Psoas muscle (tissue), 8 donors: ENCODE measurements at places on chromosomes 6 and 20. TPM values are rescaled to one million over a fixed set of nuclear protein-coding genes. Genes with fewer than 3 reads are reported as not detected.

GRCh38 chr6:121492536-121492935 lies 57.1 kb downstream of the GJA1 start:
- DNase-seq, result no peak

DNA sequence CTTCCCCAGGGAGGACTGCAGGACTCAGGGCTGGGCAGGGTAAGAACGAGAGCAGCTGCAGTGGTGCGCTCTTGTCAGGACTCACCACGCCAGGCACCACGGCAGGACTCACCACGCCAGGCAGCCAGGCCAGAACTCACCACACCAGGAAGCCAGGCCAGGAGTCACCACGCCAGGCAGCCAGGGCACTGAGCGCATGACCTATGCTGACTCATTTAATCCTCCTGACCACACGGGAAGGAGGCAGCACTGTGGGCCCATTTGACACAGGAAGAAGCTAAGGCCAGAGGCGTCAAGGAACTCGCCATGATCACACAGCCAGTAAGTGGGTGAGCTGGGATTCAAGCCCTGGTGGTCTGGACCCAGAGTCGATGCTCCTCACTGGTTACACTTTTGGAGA lies 189.3 kb downstream of the PREX1 start:
- no peak for DNase-seq

GRCh38 chr6:126103993-126104392 lies 117.7 kb downstream of the TRMT11 start:
- DNase-seq, result no peak

DNA sequence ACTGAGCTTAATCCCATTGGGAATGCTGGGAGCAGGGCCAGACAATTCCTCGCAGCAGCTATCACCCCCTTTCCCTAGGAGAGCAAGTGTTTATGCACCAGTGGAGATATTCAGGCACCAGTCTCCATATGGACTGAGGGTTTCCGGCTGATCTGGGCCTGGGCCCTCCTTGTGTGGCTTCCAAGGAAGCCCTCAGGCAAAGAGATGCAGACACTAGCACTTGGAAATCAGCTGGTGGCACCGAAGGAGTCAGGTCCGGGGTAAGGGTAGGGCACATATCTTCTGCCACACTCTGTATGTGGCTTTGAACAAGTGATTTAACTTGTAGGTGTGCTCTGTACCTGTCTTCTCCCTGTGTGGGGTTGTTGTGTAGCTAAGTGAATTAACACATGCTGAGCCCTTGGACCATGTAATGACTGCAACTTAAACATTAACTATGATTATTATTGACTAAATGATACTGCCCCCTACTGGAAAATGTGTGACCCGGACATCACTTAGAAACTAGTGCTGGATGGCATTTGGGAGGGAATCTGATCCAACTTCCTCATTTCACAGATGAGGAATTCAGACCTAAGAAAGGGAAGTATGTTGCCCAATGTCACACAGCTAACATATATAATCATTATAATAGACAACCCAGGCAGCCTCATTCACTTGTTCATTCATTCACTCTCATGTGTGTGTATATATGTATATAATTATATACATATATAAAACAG lies 19.3 kb upstream of the WFDC2 start:
- DNase-seq, result no peak

Gene IMPG1
- not detected for total RNA-seq

Gene VSTM2L
- total RNA-seq, result 0.49 TPM

- no peak for DNase-seq
Observed at GRCh38 chr6:130675072-130675471, 152.1 kb upstream of the SMLR1 start.

DNA sequence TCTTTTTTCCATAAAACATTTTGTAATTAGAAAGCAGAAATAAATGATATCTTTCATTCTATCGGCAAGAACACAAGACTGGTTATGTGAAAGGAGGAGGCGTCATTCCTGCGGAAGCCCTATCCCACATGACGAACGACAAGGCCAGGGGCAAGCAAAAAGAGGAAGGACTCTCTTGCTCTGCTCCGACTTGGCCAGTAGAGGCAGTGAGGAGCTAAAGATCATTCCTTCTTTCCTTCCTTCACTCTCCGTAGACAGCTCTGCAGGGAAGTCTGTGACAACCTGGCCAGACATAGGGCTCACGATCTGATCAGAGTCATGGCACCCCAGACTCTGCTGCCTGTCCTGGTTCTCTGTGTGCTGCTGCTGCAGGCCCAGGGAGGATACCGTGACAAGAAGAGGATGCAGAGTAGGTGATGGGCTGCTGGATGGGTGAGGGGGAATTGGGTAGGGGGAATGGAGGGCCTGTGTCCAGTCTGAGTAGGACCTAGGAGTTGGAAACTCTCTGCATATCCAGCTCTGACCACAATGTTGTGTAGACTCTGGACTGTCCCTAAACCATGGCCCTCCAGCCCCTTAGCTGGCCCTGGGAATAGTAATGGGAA lies at the start of gene WFDC10A:
WFDC10A (plus strand) TSS at position 244 of the 605 bp plus-strand sequence; CDS start at position 319, 75 bp downstream.
- DNase-seq, result no peak

Gene BTN1A1
- not detected for total RNA-seq

Gene MAP3K7
- total RNA-seq, result 15.8 TPM

- no peak for DNase-seq
Observed at GRCh38 chr20:12110711-12111110, 193.0 kb downstream of the BTBD3 start.

Gene TFAP2C
- not detected for total RNA-seq

DNA sequence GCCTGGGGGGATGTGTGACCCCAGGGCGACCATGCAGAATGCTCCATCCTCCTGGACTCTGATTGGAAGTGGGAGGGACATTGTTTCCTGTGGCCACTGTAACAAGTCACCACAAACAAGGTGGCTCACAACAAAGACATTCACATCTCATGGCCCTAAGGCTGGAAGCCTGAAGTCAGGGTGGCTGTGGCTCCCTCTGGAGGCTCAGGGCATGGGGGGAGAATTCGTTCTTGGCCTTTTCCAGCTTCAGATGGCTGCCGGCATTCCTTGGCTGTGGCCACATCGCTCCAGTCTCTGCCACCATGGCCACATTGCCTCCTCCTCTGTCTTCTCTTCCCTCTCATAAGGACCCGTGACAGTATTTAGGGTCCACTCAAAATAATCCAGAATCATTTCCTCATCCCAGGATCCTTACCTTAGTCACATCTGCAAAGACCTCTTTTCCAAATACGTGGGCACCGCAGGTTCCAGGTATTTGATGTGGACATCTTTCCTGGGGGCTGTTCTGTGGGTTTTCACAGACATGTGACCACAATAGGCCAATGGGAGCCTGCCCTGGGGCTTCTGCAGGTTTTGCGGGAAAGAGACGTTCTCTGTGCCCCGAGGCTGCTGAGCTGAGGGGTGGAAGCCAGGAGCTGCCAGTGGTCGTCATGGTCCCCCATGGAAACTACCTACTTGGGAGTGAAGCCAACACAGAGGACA lies 249.3 kb downstream of the PREX1 start:
- DNase-seq, result no peak

- no peak for DNase-seq
Observed at GRCh38 chr6:154754152-154754551, 20.9 kb downstream of the SCAF8 start.

DNA sequence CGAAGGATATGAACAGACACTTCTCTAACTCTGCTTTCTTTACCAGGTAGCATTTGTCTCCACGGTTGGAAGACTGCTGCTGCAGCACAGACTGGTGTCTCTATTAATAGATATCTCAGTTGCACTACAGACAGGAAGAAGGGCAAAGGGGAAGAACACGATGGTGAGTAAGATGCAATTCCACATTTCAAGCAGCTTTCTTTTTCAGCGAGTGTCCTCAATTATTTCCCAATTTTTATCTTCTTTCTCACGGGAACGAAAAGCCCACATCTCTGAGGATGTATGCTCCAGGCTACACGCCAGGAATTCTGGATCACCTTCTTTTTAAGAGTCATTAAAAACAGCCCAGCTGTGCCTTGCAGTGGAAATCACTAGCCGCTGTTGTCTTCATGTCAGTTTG lies 311.6 kb upstream of the ECI2 start:
- DNase-seq, result no peak

GRCh38 chr6:154410619-154411072 lies 54.0 kb upstream of the IPCEF1 start:
- DNase-seq, result no peak

Gene BEND6
- 1.1 TPM for total RNA-seq

- no peak for DNase-seq
Observed at GRCh38 chr20:31515775-31516107, 1.5 kb downstream of the HM13 start.

DNA sequence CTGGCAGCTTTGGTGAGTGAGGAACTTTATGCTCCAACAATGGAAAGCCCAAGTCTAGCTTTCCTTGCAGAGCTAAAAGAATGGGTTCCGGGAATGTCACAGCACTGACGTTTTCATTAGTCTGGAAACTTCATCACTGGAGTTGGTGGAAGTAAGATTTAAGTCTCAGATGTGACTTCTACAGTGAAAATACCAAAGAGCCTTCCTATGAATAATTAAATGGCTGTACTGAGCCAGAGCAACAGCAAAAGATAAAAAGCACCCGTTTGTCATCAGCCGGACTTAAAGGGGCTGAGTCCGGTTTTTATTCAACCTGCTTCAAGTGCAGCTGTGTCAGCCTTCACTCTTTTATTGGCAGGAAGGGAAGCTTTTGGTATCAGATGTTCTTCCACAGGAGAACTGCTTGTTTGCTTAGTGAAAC lies 46.5 kb upstream of the SHLD1 start:
- DNase-seq, result no peak

DNA sequence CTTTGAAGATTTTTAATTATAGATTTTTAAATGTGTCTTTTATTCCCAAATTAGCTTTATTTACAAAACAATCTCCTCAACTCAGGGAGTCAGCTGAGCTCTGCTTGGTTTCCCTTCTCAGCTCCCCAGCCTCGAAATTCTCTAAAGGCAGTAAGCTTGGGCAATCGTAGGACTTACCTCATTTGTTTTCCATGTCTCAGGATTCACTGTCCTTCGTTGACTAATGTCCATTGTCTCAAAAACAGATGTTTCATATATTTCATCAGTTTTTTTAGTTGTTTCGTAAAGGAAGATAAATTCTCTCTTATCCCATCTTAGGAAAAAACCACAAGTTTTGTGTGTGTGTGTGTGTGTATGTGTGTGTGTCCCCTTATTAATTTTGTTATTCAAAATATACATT lies 102.2 kb upstream of the ADGRF1 start:
- DNase-seq, result no peak

- DNase-seq, result no peak
Observed at GRCh38 chr6:151141685-151142084, 98.1 kb upstream of the AKAP12 start.

Gene OR2B6
- total RNA-seq, result not detected

GRCh38 chr20:953742-954141 lies 37.6 kb upstream of the ANGPT4 start:
- no peak for DNase-seq

DNA sequence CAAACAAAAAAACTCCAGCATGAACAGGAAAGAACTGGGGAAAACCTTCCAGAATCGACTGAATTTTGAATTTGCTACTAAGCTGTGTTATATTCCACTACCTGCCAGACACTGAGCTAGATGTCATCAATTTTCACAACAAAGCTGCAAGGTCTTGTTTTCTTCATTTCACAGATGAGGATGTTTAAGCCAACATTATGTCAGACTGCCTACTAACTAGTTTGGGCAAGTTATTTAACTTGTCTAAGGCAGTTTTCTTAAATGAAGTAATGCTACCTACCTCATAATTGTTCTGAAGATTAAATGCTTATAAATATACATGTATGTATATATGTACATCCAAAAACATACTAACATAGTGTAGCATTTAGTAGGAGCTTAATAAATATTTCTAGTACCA lies 144.4 kb downstream of the MMS22L start:
- no peak for DNase-seq

Gene RWDD1
- total RNA-seq, result 49.5 TPM

DNA sequence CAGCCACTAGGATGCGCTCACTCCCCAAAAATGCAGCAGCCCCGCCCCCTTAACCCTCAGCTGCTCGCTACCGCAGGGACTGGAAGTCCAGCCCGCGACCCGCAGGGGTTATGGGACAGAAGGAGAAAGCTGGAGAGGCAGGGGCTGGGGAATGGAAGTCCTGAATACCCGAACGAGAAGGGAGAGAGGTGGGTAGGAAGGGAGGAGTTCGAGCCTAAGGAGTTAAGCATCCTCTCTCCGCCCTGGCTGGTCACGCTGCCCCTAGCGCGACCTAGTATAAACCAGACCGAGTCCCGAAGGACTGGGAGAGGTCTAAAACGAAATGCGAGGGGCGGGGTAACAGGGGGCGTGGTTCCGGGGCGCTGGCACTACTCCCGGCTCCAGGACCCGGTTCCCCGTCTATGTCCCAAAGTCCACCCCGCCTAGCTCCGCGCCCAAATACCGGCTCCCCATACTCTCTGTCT lies 448 bp upstream of the DDAH2 start:
- DNase-seq, result peak; percentile 94

DNA sequence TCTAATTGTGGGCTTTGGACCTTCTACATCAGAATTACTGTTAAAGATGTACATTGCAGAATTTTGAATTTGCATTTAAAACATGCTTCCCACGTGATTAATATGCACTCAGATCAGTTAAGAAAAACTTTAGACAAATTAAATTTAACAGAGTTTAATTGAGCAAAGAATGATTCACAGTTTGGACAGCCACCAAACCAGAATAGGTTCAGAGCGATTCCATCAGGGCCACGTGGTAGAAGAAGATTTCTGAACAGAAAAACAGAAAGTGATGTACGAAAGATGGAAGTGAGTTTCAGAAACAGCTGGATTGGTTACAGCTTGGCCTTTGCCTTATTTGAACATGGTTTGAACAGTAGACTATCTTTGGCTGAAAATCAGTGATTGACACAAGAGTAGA lies 704.2 kb upstream of the MAP3K7 start:
- no peak for DNase-seq

DNA sequence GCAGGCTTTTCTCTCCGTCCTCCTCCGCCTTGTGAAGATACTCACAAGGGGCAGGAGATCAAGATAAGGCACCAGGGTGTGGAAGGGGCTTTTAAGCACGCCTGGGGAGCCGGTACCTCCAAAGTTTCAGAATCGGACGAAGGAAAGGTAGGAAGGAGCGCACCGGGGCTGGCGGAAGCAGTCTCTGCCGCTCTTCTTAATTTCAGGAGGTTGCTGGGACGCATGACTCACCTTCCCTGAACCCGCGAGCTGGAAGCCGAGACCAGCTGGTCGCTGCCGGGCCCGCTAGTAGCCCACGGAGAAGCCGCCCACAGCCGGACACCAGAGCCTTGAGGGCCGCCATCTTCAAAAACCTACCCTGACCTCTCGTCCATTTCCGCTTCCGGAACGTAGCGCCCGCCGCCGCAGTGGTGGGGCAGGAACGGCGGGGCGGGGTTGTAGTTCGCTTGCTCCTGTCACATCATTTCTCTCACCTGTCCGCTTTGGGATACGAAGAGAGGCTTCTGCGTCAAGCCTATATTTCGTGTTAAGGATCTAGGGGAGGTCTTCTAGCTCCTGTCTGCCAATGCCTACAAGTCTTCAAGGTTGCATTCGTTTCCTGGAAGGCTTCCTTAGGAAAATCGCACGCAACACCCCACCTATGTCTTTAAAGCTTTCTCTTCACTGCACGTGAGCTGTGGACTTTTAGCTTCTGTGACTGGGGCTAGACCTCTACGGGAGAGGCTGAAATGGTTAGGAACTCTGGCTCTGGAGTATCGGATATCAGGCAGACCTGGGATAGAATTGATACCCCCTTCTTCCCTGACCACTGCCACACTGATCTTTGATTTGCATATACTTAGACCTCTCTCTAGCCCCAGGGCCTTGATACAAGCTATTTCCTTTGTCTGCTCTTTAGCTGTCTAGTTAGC lies at the start of gene MRPS18A:
MRPS18A (minus strand) TSS at position 355 of the 911 bp plus-strand sequence; CDS start at position 343, 12 bp downstream.
- peak; percentile 92 for DNase-seq
